ENCODE measurements at places on chromosomes 2 and 18.

DNA sequence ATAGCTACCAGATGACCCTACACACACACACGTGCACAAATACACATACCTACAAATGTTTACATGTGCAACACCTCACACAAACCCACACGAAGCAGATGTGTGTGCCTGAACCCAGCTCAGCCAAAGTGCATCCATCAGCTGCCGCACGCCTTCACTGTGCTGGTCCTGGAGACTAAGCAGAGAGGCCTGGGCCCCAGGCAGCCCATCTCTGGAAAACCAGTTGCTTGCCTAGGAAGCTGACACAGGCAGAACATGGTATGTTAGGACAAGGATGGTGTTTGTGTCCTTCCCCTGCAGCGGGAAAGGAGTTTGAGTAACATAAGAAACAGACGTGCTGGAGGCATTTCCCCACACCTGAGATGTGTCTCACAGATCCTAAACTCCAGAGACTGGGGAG is 86.7 kb downstream of the SEPTIN10 start:
- DNase-seq: no peak

DNA sequence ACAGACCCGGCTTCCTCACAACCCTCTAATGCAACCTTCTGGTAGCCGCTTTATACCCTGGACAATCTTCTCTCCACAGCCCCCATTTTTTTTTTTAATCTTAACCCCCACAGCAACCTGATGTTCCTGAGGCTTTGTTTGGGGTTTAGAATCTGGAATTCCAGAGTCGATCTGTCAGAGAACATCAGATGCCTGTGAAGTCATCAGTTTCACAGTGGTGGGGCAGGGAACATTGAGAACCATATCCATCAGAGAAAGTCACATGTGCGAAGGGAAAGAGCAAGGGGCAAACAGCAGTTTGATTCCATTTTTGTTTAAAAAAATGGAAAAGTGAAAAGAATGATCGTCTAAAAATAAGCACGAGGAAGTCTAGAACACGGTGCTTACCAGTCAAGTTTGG is 20.6 kb downstream of the NPAS2 start:
- DNase-seq: no peak

GRCh38 chr18:8463791-8464190 is 145.4 kb upstream of the RAB12 start:
- no peak for DNase-seq

DNA sequence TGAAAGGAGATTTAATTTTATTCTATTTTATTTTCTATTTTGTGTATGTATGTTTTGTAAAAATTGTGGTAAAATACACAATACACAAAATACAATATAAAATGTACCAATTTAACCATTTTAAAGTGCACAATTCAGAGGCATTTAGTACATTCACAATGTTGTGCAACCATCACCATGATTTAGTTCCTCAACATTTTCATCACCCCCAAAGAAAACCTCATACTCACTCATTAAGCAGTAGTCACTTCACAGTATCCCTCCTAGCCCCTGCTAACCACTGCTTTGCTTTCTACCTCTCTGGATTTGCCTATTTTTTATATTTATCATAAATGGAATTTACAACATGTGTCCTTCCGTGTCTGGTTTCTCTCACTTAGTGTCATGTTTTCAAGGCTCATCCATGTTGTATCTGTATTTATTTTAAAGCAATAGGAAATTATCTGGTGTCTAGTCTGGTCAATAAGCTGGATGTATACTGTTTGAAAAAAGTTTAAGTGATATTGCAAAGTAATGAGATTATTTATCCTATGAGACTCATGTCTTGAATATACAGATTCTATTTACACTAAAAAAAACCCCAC is 77.9 kb upstream of the GLS start:
- DNase-seq: no peak

- DNase-seq: no peak
Observed at GRCh38 chr2:126639276-126639675, 16.7 kb upstream of the GYPC start.

GRCh38 chr2:50987616-50988313 is 44.2 kb downstream of the NRXN1 start:
- no peak for DNase-seq

DNA sequence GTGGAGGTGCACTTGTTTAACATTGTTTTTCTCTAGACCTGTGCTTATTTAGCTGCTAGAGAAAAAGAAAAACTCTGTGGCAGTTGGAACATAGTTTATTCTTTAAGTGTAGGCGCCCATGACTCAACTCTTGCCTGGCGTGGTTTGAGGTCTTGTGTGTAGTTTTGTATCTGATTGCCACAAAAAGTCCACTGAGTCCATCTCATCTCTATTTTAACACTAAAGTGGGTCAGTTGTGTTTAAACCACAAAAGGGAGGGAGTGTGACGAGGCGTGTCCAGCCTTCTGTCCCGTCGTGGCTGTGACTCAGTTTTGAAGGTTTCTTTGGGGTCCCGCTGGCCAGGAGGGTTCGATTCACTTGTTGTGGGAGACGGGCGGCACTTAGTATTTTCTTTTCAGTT is 15.3 kb upstream of the UGT1A9 start:
- DNase-seq: no peak

DNA sequence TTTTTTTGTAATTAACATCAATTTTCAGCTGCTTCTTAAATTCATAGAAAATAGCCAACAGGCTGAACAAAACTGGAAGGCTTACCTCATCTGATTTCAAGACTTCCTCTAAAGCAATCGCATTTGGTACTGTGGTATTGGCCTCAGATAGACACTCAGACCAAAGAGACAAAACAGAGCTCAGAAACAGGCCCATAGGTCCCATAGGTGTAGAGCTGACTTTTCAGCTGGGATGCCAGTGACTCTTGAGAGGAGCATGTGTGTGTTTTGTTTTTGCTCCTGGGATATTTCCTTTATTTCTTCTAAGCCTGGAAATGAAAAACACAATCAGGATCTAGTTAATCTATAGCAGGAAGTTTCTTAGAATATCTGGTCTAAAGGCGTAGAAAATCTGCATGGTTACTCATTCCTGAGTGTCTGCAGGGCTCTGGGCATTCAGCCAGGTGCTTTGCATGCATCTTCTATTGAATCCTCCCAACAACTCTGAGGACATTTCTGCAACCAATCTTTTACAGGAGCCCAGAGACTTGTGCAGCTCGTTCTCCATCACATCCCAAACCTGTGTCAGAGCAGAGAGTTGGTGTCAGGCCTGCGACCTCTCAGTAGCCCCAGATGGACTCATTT is 190.8 kb downstream of the RTP5 start:
- DNase-seq: no peak

- no peak for DNase-seq
Observed at GRCh38 chr2:46843316-46843715, 72.3 kb downstream of the MCFD2 start.

DNA sequence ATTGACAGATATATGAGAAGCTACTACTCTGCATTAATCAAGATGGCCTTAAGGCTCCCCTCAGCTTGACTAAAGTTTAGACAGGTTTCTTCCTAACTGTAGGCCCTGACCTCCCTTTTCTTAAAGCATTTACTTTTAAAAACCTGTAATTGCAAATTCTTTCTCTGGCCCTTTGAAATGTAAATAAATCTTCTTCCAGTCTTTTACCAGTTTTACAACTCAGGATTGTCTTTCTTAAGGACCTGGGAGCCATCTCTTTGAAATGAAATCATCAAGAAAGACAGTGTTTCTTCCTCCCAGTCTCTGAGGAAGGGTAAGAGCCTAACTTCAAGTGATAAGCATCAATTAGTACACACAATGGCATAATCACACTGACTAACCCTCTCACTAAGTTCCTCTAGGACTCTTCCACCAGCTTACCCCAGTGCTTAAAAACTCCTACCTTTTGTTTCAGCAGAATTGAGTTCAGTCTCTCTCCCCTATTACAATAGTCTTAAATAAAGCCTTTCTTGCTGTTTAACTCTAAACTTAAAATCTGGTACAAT is 58.7 kb upstream of the CDH20 start:
- DNase-seq: no peak

DNA sequence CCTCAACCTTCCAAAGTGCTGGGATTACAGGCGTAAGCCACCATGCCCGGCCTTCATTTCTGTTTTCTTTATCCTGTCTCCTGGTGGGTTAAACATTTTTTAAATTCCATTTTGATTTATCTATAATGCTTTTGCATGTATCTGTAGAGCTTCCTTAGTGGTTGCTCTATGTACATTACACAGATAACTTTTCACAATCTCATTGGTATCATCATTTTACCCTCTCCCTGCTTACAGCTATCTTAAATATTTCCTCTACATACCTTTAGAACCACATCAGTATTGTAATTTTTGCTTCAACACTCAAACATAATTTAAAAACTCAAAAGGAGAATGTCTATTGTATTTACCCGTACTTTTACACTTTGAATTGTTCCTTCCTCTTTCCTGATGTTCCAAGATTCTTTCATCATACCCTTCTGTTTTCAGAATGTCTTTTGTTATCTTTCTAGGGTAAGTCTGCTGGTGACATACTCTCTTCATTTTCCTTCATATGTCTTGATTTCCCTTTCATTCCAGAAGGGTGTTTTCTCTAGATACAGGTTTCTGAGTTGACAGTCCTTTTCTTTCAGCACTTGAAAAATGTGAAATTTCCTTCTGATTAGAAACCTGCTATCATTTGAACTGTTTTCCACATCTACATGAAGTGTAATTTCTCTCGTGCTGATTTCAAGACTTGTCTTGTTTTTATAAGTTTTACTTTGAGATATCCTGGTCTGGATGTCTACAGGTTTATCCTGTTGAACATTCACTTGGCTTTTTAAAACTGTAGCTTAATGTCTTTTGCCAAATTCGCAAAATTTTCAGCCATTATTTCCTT is 21.9 kb downstream of the PPP3R1 start:
- no peak for DNase-seq

- no peak for DNase-seq
Observed at GRCh38 chr2:47870641-47871540, 35.4 kb downstream of the FBXO11 start.

GRCh38 chr2:181458871-181459270 is 1.7 kb downstream of the ITGA4 start:
- no peak for DNase-seq

GRCh38 chr18:45733535-45733934 is 9.6 kb downstream of the SLC14A1 start:
- no peak for DNase-seq

DNA sequence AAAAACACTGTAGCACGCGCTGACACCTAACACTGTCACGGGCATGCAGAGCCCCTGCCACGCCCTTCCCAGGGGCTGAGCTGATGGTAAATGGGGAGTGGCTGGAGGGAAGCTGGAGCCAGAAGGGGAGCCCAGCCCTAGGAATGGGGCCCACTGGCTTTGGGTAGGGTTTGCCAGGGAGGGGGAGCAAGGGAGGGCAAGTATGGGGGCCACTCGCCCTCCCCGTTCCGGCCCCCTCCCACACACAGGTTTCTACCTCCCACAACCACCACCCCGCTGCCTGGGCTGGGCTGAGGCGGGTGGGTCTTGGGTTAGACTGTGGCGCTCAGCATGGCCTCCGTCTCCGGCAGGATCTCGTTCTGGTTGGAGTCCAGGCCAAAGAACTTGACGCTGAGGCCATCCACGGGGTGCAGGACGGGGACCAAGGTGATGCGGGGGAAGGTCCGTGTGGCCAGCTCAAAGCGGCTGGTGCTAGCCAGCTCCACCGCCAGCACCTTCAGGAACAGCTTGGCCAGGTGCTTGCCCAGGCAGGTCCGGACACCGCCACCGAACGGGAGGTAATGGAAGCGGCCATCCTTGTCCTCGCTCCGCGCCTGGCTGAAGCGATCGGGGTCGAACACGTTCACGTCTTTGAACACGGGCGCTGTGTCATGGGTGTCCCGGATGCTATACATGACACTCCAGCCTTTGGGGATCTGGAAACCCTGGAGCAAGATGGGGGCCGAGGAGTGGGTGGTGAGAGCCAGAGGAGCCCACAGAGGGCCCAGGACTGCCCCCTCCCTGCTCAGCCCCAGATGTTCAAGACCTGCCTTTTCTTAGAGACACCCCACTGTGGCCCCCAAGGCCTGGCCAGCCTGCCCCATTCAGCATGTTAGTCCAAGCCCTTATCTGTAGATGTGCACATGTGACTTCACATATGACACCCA is 15.5 kb downstream of the CYP26B1 start:
- no peak for DNase-seq

DNA sequence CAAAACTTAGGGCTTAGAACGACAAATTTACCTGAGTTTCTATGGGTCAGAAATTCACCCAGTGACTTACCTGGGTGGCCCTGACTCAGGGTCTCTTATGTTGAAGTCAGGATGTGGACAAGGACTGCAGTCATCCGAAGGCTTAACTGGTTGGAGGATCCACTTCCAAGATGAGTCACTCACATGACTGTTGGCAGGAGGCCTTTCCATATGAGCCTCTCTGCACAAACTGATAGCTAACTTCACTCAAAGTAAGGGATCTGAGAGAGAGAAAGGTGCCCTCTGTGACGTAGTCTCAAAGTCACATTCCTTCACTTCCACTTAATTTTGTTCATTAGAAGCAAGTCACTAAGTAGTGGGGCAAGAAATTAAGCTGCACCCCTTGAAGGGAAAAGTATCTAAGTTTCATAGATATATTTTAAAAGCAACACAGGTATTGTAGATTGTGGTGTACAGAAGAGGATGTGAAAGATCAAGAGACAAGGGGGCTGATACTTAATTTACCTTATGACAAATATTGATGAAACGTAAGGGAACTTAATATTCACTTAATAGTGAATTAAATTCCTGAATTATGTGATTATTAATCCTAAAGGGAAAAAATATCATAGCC is 48.4 kb downstream of the TANK start:
- no peak for DNase-seq

GRCh38 chr2:80529466-80530165 is 225.1 kb upstream of the LRRTM1 start:
- no peak for DNase-seq

GRCh38 chr2:36357847-36358659 is 2.5 kb downstream of the CRIM1 start:
- DNase-seq: no peak

DNA sequence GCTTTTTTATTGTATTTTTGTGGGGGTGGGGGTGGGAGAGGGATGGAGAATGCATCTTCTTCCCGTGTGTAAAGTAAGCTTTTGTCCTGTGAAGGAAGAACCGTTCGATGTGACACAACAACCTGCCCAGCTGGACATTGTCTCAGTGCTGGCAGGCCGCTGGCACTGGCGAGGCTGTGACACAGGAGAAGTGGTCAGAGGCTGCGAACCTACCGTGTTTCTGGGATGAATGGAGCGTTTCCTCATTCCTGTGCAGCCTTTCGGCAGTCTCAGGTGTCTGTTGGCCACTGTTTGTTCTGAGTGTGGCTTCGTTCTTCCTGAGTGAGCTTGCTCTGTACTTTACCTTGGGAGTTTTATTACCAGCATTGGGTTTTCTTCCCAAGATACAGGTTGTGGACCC is 8.0 kb downstream of the RAMP1 start:
- DNase-seq: no peak

DNA sequence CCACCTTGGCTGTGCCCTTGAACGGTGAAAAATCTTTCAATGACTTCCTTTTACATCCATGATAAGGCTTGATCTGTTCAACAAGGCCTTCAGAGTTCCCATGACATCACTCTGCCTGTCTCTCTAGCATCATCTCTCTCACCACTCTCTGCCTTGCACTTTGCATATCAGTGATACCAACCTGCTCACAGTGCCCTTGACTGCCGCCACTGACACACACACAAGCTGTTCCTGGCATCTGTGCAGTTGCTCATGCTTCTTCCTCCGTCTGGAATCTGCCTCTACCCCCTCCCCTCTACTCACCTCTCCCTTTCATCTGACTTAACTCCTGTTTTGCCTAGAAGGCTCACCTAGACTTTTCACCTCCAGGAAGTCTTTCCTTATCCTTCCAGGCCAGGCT is 79.1 kb upstream of the SEC11C start:
- DNase-seq: no peak

- no peak for DNase-seq
Observed at GRCh38 chr2:147603876-147604275, 241.0 kb upstream of the ACVR2A start.
